ENCODE measurements at places on chromosomes 12 and 14.

GRCh38 chr12:20206410-20206809 lies 161.9 kb upstream of the PDE3A start:
- DNase-seq, result no peak

DNA sequence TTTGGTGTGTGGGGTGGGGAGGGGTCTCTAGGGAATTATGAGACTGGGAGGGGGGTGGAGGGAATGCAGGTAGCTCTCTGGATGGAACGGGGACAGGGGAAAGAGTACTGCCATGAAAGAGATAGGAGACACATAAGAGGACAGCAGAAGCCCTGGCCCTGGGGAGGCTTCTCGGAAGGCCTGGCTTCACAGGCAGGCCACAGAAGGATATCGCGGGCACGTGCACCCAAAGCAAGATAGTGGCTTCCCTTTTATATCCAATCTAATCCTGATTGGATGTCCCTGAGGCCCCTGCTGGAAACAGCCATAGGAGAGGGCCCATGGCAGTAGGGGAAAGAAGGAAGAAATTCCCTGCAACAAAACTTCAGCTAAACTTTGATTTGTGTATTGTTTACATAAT lies 113.5 kb downstream of the GCH1 start:
- no peak for DNase-seq

GRCh38 chr14:83483063-83483462 lies 1949.4 kb upstream of the SEL1L start:
- DNase-seq, result no peak

- DNase-seq, result no peak
These were observed 345.8 kb downstream of the RPS29 start for GRCh38 chr14:49240383-49240782.

DNA sequence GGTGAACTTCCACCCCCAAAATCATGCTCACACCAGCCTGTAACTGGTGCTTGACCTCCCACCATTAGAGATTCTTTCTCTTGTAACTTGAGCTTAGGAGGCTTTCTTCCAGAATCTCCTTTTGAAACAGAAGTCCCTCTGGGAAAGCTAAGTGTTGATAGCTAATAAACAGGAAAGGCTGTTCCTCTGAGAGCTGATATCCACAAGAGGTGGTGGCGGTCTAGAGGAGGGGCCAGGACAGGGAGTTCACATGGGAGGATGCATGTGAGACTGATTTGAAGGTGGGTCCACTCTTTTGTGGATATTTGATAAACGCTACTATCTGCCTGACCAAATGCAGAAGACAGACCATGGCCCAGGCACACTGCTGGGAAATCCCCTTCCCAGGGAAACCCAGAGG lies 10.2 kb upstream of the PRMT8 start:
- no peak for DNase-seq

- DNase-seq, result no peak
These were observed 97.8 kb downstream of the LLPH start for GRCh38 chr12:66032739-66033138.

- no peak for DNase-seq
These were observed 16.5 kb downstream of the SPTLC2 start for GRCh38 chr14:77599889-77600288.

DNA sequence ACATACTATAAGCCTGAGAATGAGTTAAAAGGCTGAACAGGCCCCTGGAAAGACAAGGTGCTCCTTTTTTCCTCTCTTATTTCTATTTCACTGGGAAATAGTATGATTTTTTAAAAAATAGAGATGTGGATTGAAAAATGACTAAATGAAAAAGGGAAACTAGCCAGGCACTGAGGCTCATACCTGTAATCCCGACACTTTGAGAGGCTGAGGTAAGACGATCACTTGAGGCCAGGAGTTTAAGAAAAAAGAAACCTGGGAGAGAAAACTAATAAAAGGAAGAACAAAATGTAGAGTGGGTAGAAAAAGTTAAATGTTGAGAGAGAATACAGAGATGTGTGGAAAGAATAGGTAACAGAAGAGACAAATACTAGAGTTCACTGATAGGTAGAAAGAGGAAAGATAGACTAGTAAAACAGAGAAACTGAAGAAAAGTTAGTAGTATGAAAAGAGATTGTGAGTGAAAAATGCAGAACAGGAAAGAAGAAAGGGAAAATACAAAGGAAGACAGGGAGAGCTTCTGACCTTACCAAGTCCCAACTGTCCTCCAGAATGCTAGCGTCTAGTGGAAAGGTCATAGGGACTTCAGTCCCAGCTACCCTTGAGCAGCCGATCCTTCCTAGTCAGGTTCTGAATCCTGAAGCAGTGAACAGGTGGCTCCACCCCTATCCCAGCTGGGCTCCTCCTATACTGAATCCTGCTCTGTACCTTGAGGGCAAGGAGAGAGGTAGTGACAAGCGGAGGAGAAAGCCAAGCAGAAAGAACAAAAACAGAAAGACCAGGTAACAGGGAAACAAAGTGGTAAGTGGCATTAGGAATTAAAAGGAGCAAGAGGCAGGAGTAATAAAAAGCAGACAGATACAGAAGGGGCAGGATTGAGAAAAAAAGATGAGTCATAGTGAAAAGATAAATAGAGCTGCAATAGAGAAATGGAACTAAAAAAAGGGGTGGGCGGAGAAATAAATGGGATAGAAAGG lies 7.3 kb downstream of the TMEM116 start:
- no peak for DNase-seq

DNA sequence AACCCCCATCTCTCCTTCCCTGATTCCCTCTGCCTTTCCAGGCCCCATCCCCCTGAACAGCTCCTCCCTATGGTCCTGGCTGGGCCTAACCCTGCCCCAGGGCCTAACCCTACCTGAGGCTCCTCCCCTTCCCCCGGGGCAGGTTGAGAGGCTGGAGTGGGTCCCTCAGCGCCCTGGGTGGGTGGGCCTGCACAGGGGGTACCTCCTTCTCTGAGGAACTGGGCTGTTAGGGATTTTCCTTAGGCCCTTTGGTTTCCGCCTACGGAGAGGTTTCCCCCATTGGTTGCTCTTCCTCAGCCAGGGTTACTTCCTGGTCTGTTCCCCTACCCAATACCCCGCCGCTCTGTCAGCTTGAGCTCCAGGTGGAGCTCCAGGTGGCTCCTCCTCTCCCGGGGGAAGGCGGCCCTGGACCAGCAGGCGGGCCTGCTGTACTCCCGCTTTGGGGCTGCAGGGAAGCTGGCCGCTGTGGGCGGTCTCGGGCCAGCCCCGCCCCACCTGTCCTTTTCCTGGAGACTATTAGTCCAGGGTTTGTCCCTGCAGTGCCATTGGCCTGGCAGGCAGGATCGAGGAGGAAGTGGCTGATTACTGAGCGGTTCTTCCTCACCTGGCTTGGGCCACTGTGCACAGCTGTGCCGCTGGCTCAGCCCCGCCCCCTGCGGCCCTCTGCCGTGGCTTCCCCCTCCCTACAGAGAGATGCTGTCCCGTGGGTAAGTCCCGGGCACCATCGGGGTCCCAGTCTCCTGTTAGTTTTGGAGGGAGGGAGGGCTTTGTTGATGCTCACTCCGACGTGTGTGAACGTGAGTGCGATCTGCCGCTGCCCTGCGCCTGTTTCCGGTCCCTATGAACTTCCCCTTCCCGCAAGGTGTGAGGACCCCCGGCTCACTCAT lies 2.5 kb downstream of the C12orf57 start:
- no peak for DNase-seq

GRCh38 chr12:118429688-118430383 lies 53.5 kb downstream of the SUDS3 start:
- DNase-seq, result no peak

GRCh38 chr12:51579321-51579850 lies 11.6 kb upstream of the SCN8A start:
- no peak for DNase-seq

DNA sequence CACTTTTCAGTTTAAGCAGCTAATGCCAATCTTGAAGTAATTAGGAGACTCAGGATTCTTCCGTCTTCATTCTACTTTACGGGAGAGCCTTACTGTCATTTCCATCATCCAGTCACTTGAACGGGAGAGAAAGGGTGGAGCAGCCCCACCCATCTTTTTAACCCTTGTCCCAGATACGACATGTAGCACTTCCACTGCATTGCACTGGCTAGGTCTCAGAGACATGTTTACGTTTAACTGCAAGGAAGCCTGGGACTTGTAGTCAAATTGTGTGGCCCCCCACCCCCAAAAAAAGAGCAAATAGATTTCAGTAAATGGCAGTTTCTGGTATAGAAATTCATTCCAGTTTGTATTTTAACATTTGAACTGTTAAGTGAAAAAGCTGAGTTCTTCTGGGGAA lies 46.1 kb upstream of the SYT1 start:
- DNase-seq, result no peak

DNA sequence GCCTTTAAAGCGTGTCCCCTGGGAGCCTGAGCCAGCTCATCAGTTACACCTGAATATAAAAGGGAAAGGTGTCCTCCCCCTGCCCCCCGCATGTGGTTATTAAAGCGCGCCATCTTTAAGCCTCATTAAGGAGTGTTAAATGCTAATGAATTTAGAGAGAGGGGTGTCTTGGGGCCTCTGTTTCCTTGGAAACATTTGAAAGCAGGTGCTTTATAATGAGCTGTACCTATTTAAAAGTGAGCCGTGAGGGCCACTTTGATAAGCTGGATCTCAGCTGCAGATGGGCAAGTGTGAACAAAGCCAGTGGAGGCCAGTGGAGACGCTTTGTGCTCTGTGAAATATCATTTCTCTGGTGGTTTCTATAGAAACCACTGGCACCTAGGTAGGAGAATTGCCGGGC lies 84.0 kb downstream of the BEGAIN start:
- DNase-seq, result no peak

GRCh38 chr14:63902375-63902976 lies 49.7 kb downstream of the SYNE2 start:
- DNase-seq, result no peak

GRCh38 chr12:124518051-124518932 lies 49.1 kb downstream of the NCOR2 start:
- peak; percentile 98 for DNase-seq

- DNase-seq, result no peak
These were observed 78.1 kb upstream of the ST8SIA1 start for GRCh38 chr12:22412581-22412980.

DNA sequence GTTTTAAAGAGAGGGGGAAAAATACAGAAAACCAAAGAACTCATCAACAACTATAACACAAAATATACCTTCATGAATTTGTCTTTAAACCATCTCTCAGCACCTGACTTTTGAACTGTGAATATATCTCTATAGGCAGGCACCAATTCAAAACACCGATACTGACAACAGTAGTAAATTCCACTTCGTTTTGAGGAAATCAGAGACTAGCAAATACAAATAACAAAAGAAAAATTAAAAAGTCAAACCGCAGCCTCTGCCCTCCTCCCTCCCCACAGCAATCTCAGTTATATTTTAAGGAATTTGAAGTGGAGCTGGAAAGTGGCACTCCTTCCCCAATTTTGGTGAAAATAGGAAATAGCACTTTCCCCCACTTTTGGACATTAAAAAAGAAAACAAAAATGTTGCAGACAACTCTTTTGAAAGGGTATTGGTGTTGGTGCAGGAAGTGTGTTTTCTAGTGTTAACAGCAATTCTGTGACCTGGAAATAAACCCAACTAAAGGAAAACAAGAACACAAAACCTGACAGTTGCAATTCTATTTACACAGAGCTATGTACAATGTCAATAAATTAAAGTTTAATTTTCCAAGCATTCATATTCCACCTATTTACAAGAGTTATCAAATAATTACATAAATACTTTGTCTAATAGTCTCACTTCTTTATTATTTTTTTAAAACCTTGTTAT lies 13.5 kb downstream of the TBX3 start:
- DNase-seq, result no peak

DNA sequence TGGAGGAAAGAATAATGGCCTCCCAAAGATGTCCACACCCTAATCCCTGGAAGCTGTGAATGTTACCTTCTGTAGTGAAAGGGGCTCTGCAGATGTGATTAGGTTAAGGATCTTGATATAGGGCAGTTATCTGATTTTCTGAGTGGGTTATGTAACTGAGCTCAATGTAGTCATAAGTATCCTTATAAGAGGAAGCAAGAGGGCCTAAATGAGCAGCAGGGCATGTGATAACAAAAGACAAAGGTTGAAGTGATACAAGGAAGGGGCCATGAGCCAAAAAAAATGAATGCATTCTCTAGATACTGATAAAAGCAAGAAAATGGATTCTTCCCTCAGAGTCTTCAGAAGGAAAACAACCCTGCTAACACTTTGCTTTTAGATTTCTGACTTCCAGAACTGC lies 78.8 kb downstream of the OSBPL8 start:
- no peak for DNase-seq

GRCh38 chr12:95203487-95204030 lies 13.7 kb downstream of the FGD6 start:
- DNase-seq, result no peak

DNA sequence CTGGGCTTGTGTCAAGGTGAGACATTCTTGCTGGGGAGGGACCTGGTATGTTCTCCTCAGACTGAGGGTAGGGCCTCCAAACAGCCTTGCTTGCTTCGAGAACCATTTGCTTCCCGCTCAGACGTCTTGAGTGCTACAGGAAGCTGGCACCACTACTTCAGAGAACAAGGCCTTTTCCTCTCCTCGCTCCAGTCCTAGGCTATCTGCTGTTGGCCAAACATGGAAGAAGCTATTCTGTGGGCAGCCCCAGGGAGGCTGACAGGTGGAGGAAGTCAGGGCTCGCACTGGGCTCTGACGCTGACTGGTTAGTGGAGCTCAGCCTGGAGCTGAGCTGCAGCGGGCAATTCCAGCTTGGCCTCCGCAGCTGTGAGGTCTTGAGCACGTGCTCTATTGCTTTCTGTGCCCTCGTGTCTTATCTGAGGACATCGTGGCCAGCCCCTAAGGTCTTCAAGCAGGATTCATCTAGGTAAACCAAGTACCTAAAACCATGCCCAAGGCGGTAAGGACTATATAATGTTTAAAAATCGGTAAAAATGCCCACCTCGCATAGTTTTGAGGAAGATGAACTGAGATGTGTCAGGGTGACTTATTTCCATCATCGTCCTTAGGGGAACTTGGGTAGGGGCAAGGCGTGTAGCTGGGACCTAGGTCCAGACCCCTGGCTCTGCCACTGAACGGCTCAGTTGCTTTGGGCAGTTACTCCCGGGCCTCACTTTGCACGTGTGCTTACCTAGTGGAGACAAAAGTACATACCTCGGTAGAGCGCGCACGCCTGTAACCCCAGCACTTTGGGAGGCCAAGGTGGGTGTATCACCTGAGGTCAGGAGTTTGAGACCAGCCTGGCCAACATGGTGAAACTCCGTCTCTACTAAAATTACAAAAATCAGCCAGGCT lies 4.3 kb downstream of the GAPDH start:
- DNase-seq, result no peak

GRCh38 chr12:68805592-68806120 lies 2.3 kb upstream of the MDM2 start:
- DNase-seq, result no peak

DNA sequence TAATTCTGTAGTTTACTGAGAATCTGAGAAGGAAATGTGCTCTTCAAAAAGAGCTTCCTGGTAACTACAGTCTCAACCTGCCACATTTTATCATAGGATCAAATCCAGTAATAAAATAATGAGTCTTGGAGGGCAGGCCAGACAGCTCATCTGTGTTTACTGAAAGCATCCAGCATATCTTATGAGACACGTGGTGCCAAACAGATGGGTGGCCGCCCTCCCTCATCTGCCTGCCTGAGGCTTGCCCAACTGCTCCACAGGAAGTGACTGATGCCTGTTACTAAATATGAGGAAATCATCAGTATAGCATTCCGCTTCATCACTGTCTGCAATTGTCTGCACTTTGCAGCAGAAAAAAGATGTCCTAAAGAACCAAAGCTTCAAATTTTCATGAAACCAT lies 13.5 kb downstream of the DHRS7 start:
- peak; percentile 81 for DNase-seq

Measured in head of caudate nucleus (tissue), 42 donors.